ENCODE measurements at places on chromosomes 3 and 15.

DNA sequence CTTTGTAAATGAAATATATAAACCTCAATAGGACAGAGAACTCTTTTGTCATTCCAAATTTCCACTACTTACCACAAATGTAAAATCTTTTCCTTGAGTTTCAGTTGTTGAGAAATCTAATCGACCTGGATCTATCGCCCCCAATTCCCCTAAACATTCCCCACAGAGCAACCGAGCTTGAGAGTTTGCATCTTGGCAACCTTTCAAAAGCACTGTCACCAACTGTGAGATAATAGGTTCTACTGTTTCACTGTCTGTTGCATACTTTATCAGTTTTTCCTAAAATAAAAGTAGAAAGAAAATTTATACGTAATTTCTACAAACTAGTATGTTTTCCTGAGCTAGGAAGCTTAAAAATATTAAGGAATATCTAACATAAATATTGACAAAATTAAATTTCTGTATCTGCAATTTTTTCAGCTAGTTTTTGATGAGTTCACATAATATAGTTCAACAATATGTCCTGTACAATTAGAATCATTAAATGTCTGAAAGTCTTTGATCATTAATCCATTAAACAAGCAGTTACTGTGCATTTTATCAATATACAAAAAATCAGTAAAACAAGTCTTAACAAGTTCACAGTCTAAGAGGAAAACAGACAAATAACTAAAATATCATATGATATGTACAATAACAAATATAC, 54.5 kb downstream of the ATR start:
- no peak for DNase-seq

DNA sequence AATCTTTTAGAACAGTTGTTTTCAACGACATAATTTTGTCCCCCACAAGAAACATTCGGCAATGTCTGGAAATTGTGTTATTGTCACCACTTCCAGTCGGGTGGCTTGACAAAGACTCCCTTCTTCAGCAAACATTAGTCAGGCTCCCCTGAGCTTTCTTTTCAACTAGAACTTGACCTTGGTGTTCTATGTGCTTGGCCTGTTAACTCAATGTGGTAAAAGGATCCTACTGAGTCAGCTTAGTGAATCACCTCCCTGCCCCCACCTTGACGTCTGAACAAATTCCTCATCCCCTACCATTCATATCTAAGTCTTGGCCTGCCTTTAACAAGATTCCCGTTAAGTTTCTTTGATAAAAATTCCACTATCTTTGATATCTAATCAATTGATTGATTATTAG, 465.0 kb upstream of the ROBO1 start:
- DNase-seq = no peak

DNA sequence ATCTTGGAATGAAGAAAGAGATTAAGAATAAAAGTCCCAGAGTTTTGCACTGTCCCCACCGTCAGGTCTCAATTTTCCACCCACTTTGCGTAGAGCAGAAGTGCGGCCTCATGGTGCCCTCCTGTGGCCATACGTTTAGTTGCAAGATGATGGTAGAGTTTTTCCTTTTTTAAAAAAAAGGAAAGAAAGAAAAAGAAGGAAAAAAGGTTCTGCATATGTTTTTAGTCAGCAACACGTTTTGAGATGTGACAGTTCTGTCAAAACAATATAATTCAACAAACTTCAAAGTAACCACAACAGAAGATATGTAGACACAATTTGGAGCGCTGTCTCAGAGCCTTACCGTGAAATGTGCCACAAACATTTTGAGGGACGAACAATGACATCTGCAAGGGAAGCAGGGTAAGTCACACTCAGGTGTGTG, 24.6 kb downstream of the EBLN2 start:
- DNase-seq = peak; percentile 22

DNA sequence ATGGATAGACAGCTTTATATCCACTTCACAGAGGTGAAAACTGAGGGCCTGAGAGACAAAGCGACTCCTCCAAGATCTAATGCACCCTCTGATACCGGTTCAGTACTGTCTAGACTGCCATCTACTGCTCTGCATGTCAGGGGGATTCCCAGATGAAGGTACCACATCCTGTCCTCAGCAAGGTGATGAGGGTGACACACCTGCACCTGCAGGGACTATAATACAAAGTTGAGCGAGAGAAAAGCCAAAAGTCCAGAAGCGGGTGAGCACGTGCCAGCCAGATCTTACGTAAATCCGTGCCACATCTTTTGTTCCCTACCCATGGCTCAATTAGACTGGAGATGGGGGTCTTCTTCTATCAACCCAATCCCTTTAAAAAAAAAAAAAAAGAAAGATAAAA, 32.4 kb upstream of the HES1 start:
- no peak for DNase-seq

DNA sequence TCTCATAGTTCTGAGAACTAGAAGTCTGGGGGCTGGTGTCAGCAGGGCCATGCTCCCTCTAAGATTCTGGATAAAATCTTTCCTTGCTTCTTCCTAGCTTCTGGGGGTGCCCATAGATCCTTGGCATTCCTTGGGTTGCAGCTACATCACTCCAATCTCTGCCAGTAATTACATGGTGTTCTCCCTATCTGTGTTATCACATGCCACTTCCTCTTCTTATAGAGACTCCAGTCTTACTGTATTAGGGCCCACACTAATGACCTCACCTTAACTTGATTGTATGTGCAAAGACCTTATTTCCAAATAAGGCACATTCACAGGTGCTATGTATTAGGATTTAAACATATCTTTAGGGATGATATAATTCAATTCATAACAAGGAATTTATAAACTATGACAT, 618.5 kb downstream of the FGF12 start:
- no peak for DNase-seq

DNA sequence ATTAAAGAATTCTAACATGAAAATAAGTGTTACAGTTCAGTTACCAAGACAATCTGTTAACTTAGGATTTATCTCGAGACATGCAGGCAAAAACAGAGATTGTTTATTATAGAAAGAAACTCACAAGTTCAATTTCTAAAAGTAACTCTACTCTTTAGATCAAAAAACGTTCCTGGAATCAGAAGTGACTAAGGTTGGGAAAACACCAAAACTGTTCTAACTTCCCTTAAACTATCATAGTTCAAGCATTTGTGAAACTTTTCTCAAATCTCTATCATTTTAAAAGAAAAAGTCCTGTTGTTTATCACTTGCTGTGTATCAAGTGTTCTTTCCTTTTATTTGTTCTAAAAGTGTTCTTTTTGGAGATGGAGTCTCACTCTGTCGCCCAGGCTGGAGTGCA, 8.7 kb downstream of the WDR82 start:
- DNase-seq = no peak

DNA sequence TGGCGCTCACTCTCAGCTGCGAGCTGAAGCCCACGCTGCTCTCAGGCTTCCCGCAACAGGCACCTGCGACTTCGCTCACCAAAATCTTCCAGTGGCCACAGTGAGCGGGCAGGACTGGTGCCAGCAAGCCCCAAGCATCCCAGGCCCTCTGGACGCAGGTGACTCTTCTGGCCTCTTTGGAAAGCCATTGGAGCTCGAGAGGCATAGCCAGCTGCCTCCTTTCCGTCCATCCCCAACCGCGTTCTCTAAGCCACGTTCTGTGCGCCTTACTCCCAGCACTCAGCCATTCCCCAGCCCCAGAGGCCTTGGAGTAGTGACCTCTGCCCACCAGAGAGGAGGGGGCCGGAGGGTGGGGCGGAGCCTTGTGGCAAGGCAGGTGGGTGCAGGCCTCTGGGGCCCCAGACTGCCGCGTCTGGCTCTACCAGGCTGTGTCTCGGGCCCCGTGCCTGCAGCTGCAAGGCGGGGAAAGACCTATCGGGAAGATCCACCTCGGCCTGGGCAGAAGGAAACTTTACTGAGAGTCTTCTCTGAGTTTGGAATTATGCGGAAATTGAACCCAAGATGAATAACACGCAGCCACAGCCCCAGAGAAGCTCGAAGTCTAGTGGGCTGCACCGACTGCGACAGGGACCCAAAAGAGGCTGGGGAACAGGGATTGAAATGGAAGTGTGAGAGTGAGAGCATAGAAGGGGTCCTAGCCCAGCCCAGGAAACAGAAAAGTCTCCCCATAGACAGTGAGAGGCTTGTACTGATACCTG, 3.6 kb upstream of the SOX14 start:
- no peak for DNase-seq

GRCh38 chr15:97146929-97147870, 813.3 kb upstream of the ARRDC4 start:
- no peak for DNase-seq

DNA sequence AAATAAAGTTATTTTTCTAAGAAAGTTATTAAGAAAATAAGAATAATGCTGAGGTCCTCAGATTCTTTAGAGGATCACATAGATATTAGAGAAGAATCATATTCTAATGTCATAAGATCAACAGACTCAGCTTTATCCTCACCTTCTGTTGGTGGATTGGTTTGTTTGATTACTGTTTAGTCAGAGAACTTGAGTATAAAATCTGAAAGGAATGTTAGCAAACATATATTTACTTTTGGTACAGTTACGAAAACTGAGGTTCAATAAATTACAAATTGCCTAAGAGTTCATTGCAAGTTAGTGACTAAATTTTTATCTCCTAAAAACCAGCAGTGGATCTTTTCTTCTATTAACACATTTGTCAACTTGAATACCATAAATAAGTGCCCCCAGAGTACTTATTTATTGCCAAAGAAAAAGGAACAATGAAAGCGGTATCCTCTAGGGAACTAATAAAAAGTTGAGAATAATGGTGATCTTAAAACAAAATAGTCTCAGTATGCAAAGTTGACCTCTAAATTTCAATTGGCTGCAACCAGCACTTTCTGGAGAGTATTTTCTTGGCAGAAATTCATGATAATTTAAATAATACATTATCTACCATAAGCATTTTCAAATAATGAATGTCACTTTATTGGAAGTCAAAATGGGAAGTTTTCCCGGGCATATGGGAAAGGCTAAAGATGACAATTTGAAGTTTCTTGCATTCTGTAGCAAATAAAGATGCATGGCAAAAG, 296.8 kb downstream of the OTOL1 start:
- no peak for DNase-seq

DNA sequence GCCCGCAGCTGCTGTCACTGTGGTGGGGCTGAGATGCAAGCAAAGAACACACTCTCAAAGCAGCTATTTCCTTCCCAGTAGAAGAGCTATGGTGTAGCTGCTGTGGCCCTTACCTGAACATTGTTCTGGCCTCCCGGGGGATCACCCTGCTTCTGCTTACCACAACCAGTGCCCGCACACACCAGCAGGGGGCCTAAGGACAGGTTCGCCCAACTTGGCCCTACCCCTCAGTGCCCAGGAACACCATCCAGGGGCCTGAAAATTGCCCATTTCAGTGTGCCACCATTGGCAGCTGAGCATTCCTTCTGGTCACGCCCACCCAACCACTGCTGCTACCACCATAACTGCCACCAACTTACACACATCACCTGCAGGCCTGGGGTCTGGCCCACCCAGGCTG, 113.0 kb downstream of the TP63 start:
- DNase-seq = no peak

GRCh38 chr3:181862502-181862901, 150.8 kb downstream of the SOX2 start:
- DNase-seq = no peak

DNA sequence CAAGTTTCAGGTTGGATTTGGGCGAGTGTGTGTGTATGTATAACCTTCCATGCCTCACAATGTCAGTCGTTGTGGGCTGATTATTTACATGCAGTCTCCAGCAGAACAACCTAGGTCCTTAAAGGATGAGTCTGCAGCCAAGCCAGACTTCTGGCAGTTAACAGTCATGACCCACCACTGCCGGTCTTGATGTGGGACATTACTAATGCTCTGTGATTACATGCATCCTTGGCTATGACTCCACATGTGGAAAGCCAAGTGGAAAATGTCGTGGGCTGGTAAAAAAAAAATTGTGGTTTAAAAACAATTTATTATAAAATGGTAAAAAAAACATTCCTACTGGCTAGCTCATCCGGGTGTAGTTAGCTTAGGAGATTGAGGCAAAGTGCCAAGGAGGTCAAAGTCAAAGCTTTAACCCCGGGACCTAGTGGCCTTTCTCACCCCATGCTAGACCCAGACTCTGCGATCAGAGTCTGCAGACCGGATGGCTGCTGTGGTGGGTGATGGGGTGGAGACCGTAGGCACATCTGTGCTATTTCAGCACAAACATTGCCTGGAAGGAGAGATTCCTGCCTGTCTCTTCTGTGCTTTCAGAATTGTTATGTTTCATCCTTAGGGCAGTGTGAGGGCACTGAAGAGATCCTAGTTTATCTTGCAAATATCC, 6.8 kb downstream of the RARRES1 start:
- peak; percentile 94 for DNase-seq

GRCh38 chr15:32993285-32993684, 201.2 kb downstream of the FMN1 start:
- no peak for DNase-seq

DNA sequence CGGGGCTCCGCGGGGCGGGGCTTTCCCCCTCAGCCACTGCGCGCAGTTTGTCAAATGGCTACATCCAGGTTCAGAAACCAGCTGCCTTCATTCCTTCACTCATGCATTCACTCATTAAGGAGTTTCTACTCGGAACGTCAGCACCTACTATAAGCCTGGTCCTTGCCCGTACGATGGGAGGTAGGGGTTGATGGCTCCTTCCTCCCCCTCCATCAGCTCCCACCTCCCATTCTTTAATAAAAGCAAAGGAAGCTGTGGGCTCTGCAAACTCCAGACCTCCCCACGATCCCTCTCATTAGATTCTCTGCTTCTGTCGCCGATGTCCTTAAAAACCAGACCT, 267 bp upstream of the CFAP92 start:
- DNase-seq = no peak

GRCh38 chr3:42780892-42781700, 8.0 kb upstream of the CCDC13 start:
- DNase-seq = peak; percentile 72

DNA sequence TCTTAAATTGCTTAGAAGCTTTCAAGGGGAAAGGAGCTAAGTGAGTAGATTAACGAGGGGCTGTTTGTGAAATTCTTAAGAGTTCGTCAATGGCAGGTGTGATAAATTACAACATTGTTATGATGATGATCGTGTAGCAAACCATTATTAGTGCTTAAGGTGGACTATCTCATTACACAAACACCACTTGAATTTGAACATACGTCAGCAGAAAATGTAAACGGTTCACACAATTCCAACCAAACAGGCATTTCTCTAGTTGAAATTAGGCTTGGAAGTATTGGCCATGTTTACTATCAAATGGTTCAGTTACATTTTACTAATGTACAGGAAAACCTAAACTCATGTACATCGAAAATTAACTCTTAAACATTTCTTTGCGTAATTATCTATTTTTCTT, 102.8 kb downstream of the PYDC2 start:
- no peak for DNase-seq

GRCh38 chr15:88179562-88179961, 77.0 kb downstream of the NTRK3 start:
- DNase-seq = no peak

GRCh38 chr3:119034256-119035013, at the start of gene IGSF11:
Gene IGSF11, minus strand, starts transcription at chr3:119034846. Its CDS starts 264 bp downstream, at chr3:119034582.
- no peak for DNase-seq

All from HFF-Myc (cell line).